GDM1 (cell line): ENCODE measurements at places on chromosomes 3 and 15.
A peak's percentile ranks its signal among the peaks of the same experiment; 100 is the strongest.

DNA sequence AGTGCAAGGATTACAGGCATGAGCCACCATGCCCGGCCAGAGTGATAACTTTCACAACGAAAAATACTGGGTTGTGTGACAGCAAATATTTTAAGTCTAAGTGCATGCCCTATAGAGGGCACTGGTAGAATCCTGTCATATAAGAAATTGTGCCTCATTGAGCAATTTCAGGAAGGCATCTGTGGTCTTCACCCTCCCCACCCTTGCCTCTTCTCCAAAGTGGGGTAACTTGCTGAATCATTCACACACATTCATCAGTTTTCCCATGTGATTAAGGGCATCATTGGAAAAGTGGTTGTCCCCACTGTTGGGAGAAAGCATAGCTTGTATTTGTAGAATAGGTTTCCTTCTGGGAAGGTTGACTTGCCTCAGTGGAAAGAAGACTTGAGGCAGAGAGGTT lies 9.2 kb downstream of the MITF start:
- no peak for DNase-seq

DNA sequence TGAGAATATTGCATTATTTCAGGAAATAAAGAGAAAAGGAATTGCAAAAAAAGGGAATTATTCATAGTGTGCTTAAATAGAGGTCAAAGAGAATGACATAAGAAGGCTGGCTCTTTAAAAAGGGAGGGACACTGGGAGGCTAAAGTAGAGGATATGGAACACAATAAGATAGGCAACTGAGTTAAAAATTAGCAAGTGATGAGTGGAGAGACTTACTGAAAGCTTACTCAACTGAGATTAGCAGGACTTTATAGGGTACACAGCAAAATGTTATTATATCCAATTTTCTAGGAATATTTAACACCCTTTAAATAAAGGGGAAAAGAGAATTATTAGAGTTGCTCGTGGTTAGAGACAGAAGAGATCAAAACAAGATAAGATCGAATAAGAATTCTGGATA lies 375.2 kb downstream of the LSAMP start:
- DNase-seq: no peak

- no peak for DNase-seq
Observed at GRCh38 chr3:33658621-33658990, 59.4 kb downstream of the CLASP2 start.

DNA sequence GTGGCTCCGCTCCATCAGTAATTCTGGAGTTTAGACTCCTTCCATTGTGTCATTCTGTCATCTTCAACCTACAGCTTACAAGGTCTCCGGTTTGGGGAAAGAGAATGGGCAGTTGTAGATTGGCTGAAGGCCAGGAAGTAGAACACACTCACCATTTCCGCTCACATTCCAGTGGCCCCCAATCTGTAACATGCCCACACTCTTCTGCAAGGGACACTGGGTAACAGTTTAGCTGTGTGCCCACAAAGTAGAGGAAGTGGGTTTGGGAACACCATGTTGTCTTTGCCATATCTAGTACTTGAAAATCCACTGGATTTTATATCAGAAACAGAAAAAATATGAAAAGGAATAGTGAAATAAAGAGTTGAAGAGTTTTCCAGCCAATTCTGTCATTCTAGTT lies 153.5 kb downstream of the SV2B start:
- peak; percentile 50 for DNase-seq

- DNase-seq: no peak
Observed at GRCh38 chr3:59824876-59825275, 775.1 kb upstream of the CFAP20DC start.

GRCh38 chr3:146268535-146269219 lies 17.8 kb upstream of the PLSCR4 start:
- DNase-seq: no peak

GRCh38 chr3:30007668-30008067 lies 598.7 kb upstream of the TGFBR2 start:
- DNase-seq: no peak
